ENCODE measurements at places on chromosomes 13 and 19.

- DNase-seq: peak; percentile 19
Measured at GRCh38 chr13:30346153-30346788, 38.9 kb upstream of the KATNAL1 start.

DNA sequence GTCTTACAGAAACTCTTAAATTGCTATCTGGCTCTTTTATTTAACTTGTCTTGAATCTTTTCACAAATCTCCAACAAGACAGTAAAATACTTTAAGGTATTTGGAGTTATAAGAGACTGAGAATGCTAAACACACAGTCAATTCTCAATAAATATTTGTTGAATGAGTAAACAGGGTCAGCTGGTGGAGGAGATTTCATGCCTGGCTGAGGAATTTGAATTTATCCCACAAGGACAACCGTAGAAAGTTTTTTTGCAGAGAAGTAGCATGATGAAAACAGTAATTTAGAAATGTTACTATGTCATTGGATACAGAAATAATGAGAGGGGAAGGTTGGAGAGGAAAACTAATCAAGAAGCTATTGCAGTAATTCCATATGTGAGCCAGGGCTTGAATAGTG lies 1223.7 kb downstream of the PCDH17 start:
- DNase-seq: no peak

- no peak for DNase-seq
Measured at GRCh38 chr13:71906448-71906847, 39.4 kb upstream of the DACH1 start.

- no peak for DNase-seq
Measured at GRCh38 chr19:53553156-53553555, 15.2 kb downstream of the ZNF331 start.

DNA sequence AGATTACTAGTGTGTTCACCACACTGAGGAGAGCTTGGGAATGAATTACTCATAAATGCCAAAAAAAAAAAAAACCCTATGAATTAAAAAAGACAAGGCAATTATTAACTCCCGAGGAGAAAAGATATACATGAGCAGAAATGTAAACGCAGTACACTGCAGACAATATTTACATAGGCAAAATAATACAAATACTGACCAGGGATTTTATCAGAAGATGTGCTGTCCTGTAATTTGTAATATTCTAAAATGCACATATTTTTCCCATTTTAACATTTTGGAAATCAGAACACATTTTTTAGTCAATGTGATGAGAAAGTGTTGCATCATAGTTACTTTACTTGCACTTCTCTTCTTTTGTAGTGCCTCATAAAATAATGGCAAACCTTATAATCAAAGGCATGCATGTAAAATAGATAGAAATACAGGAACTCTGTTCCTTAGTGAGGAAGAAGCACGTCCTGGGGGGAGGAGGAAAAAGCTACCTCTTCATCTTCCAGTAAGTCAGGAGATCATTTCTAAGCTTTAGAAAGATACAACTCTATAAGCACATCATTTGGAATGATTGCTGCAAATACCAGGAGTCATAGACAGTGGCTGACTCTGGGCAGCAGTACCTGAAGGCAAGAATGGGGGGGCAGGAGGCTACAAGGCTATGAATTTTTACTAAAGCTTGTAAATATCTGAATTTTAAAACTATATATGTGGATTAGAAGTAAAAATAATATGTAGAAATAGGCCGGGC lies 46.3 kb upstream of the KATNAL1 start:
- DNase-seq: no peak

- DNase-seq: no peak
Measured at GRCh38 chr13:52929846-52930245, 81.4 kb upstream of the PCDH8 start.

GRCh38 chr19:58229255-58229639 lies 533 bp downstream of the ZNF544 start:
- peak; percentile 4 for DNase-seq

DNA sequence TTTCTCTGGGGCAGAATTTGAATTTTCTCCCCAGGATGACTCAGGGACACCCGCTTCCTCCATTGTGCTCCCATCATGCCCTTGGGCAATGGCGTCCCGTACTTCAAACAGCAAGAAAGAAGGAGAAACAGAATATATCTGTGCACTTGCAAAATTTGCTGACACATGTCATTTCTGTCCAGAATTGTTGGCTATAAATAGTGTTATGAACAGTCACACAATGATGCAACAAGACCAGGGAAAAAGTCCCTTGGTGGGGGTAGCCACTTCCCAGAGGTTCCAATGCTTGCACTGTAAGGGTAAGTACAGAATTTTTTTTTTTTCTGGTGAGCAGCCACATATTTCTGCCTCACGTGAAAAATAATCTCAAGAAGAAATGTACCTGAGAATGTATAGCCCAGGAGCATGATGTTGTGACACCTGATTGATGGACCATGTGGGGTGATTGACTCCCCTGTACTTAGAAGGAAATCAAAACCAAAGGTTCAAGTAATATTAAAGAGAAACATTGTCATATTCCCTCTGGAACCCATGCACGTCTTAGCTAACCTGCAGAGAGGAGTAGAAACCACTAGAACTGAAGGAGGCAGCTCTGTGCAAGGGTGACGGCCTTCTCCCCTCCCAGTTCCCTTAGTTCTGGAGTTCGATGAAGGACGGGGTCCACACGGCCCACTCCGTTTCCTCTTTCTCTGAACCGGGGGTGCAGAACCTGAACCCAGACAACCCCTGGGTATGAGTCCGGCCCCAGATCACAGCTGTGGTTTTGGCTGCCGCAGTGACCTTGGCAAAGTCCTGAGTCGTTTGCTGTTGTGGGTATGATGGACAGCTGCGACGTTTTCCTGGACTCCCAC lies 9.3 kb upstream of the LAIR1 start:
- DNase-seq: no peak

DNA sequence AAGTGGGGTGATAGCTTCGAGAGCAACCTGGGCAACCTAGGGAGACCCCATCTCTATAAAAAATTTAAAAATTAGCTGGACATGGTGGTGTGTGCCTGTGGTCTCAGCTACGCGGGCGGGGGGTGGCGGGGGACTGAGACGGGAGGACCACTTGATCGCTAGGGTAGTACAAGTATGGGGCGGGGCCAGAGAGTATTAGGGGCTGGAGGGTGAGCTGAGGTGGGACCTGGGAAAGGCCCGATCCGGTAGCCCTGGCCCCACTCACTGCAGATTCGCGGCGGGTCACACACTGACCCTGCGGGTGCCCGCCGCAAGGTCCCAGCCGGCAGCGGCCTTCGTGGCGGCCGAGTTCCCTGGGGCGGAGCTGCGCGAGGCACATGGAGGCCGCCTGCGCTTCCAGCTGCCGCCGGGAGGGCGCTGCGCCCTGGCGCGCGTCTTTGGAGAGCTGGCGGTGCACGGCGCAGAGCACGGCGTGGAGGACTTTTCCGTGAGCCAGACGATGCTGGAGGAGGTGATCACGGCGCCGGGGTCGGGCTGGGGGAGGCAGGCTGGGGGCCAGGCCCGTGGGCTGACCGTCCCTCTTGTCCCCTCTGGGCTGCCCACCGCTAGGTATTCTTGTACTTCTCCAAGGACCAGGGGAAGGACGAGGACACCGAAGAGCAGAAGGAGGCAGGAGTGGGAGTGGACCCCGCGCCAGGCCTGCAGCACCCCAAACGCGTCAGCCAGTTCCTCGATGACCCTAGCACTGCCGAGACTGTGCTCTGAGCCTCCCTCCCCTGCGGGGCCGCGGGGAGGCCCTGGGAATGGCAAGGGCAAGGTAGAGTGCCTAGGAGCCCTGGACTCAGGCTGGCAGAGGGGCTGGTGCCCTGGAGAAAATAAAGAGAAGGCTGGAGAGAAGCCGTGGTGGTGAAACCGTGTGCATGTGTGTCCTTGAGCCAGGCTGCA lies 2.0 kb upstream of the ARHGAP45 start:
- DNase-seq: peak; percentile 66

- DNase-seq: peak; percentile 32
Measured at GRCh38 chr19:52343548-52343947, 7.5 kb downstream of the ZNF610 start.

DNA sequence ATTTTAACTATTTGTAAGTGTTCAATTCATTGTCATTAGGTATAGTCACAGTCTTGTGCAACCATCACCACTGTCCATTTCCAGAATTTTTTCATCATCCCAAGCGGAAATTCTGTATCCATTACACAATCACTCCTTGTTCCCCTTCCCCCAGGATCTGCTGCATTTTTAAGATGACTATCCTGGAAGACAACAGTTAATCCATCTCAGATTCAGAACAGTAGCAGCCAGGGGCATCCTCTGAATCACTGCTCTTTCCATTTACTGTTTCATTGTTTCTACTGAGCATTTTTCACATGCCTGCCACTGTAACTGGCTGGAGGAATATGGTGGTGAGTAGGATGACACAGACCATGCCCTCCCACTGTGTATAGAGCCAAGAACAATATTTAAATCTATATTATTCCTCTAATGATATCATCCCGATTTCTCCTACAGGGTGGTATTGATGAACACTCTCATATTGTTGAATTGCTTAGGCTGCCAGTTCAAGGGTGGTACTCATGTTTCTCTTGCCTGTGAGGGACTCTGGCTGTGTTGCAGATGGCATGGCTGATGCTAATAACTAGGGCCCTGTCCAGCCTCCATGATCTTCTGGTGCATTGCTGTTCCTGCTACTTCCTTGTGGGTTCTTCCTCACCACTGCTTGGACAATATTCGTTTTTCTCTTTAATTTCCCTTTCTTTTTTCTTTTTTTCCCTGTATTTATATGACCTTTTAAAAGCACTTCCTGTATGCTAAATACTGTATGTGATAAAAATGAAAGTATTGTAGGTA lies 59.0 kb downstream of the WDFY2 start:
- no peak for DNase-seq

GRCh38 chr19:8342316-8342683 lies 762 bp downstream of the KANK3 start:
- no peak for DNase-seq

DNA sequence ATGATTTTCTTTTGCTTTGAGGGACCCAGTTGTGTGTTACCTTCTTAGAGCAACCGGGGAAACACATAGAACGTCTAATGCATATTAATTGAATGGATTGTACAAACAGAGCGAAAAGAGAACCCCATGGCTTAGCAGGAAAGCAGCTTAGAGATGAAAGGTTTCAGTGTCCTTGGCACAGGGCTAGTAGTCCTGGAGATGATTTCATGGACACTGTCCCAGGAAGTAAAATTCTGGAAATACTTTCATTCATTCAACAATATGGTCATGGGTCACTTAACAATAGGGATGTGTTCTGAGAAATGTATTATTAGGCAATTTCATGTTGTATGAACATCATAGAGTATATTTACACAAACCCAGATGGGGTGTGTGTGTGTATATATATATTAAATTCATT lies 9.7 kb upstream of the FUT2 start:
- no peak for DNase-seq

DNA sequence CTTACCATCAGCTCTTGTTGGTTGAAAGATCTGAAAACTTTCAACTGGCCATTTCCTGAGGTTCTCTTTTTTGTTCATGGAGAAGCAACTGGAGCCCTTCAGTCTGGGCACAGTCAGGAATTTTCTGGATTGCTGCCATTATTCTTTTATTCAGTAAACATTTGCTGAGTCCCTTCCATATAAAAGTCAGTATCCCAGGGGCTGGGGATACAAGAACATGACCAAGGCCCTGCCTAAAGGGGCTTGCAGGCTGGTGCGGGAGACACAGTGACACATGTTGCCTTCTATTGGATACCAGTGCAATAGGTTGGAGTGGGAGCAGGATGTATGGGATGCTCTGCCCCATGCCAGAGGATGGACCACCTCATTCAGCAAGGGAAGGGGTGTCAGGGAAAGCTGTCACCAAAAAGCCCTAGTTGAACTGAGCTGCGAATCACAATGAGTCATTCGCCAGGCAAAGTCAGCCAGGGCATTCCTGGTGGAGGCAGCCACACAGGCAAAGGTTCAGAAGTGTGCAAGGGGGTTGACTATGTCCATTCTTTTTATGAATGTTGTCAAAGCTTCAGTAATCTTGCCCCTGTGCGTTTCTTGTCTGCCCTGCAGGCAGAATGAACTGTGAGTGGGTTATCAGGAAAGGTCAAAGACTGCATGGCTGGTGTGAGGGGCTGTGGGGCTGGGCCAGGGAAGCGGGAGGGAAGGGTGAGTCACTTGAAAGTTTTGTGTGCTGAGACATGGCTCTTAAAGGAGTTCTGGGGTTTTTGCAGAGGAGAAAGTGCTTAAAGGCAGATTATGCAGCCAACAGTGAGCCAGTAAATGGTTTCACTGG lies 395.9 kb downstream of the KCNRG start:
- DNase-seq: no peak

DNA sequence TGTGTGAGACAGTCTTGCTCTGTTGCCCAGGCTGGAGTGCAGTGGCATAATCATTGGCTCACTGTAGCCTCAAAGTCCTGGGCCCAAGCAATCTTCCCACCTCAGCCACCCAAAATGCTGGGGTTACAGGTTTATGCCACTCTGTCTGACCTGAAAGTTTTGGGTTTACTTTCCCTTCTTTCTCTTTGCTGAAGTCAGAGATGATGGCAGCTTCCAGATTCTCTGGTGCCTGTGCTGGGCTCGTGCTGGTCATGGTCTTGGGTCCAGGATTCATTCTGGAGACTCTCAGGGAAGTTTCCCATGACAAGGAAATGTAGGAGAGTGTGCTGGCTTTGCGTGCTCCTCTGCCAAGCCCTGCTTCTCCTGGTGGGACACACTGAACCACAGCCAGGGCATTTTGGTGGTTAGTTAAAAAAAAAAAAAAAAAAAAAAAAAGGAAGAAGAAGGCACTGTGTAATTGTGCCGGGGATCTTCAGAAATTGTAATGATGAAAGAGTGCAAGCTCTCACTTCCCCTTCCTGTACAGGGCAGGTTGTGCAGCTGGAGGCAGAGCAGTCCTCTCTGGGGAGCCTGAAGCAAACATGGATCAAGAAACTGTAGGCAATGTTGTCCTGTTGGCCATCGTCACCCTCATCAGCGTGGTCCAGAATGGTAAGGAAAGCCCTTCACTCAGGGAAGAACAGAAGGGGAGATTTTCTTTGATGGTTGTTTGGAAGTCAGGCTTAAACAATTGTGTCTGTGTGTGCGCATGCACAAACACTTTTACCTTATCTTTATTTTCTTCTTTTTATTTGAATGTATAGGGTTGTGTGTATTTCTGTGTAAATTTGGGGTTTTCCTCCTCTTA lies at the start of gene ALOX5AP:
TSS of gene ALOX5AP (plus strand) at position 519 of the 847 bp plus-strand sequence. CDS start at position 582, 63 bp downstream.
- DNase-seq: no peak

GRCh38 chr13:21929400-21929799 lies 258.5 kb downstream of the FGF9 start:
- no peak for DNase-seq

DNA sequence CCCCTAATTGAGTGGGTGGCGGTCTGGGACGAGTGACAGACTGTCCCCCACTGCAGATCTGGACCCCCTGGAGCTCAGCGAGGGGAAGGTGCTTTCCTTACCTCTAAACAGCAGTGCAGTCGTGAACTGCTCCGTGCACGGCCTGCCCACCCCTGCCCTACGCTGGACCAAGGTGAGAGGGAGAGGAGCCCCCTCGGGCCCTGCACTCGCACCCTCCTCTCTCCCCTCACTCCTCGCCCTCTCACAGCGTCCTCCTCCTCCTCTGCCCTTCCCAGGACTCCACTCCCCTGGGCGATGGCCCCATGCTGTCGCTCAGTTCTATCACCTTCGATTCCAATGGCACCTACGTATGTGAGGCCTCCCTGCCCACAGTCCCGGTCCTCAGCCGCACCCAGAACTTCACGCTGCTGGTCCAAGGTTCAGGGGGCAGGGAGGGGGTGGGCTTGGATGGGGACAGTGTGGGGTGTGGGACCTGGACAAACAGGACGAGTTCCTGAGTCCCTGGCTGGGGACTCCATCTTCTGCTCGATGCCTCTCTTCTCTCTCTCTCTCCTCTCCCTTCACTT lies 9.6 kb downstream of the BCAM start:
- no peak for DNase-seq
